Activated T-helper 1 cell treated with anti-CD3 and anti-CD28 coated beads, Interleukin-2, amount 50 U/mL, for 16 hours (primary cell): ENCODE measurements at places on chromosomes 13 and 19.

GRCh38 chr19:33622505-33622808 lies 704 bp downstream of the CHST8 start:
- DNase-seq, result no peak

DNA sequence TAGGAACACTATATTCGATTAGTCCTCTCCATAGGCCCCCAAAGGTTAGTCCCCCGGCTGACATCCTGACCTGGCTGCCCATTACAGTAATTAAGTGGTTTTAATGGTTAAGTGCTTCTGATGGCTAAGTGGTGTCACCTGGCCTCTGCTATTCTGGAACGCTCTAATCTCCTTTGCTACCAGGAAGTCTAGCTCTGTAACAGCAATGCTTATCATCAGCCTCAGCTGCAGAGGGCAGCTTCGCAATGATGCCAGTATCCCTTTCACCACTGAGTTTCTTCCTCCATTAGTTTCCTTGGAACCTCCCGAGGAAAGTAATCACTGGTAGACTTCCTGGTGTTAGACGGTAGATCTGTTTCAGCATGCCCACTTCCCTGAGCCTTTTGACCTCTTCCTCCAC lies 8.6 kb upstream of the RNF6 start:
- DNase-seq, result no peak

DNA sequence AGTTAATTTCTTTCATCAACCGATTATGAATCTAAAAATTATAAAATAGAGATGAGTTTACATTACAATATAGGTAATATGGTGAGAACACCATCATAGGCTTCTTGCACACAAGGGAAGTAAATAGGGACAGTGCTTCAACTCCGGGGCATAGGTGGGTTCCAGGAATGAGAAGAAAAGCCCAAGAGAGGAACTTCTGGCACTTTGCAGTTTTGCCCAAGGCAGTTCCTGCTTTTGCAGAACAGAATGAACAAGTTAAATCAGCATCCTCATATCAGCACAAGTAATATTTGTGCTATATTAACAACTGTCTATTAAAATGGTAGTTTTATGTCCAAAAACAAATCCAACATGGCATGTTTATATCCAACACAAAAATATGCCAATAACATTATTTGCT lies 60.1 kb downstream of the DACH1 start:
- no peak for DNase-seq

DNA sequence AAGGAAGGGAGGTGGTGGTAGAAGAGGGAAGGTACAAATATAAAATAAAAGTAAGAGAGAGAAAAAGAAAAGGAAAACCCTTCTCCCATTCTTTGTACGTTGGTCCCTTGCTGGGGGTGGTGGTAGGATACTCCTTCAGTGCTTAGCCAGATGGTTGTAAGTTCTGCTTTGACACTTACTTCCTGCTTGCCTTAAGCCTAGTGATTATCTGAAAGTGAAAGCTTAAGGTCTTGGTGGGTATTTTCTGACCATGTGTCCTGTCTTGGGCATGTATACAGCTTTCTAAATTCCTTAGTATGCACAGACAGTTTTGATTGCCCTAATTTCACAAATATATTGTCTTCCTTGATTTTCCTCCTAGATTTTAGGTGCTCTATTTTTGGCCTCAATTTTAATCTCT lies 314.8 kb downstream of the PCDH17 start:
- no peak for DNase-seq

DNA sequence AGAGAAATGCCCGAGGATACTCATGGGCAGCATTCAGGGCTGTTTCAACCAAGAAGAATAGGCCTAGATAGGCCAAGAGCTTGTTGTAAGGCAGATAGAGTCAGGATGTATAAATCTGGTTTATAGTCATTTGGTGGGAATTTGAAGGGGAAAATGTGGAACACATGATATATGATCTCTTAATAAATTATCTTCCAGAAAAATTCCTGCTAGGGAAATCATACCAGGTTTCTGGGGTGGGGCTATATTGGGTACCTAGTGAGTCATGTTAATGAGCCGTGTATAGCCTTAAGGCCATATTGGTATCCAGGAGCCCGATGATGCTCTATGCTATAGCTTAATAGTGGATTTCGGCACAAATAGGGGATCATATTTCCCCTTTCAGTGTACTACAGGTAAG lies 51.5 kb upstream of the HTR2A start:
- DNase-seq, result no peak

GRCh38 chr13:59121507-59121906 lies 1042.2 kb downstream of the DIAPH3 start:
- no peak for DNase-seq

GRCh38 chr13:48492470-48493065 lies 40.3 kb downstream of the RCBTB2 start:
- peak; percentile 48 for DNase-seq

DNA sequence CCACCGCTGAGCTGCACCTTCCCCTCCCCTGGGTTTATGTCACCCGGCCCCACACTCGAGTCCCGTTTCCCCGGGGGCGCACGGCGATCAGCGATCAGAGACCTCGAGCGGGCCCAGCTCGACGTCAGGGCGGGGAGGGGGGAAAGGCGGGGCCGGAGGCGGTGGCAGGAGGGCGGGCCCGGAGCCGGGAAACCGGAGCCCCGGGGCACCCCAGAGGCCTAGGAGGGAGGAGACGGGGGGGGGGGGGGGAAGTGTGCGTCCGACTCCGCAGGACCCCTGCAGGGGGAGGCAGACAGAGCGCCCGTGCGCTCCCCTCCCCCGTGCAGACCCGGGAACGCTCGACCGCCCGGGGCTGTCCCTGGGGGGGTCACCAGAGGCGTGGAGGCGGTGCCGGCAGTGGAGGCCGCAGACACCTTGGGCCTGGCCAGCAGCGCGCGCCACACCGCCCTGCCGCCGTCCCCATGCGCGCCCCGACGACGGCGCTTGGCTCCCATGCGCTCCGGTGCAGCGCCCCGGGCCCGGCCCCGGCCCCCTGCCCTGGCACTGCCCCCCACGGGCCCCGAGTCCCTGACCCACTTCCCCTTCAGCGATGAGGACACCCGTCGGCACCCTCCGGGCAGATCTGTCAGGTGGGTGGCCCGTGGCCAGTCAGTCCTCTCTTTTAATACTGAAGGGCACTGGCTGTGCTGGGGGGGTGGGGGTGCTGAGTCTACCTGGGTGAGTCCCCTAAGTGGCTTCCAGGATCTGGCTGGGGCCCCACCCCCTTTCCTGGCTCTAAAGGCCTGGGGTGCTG lies 11.8 kb downstream of the PDE4A start:
- DNase-seq, result no peak

GRCh38 chr19:34994286-34994642 lies 5.9 kb upstream of the GRAMD1A start:
- no peak for DNase-seq

GRCh38 chr13:113121928-113122471 lies 599 bp upstream of the F10 start:
- DNase-seq, result no peak

DNA sequence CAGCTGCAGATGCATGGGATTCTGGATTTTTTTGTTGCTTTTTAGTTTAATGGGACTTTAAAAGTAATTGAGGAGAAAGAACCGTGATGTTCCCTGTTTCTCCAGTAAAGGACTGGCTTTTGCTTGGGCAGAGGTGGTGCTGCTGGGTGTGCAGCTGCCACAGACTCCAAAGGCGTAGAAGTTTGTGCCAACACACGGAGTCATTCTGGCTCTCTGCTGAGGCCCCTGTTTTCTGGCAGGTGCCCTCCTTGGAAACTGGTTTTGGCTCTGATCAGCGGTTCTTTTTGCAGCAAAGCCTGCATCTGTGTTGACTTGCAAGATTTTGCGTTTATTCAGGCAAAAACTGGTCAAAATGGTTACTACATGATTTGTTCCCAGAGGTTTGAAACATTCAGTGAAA lies 16.0 kb upstream of the QTRT1 start:
- no peak for DNase-seq

DNA sequence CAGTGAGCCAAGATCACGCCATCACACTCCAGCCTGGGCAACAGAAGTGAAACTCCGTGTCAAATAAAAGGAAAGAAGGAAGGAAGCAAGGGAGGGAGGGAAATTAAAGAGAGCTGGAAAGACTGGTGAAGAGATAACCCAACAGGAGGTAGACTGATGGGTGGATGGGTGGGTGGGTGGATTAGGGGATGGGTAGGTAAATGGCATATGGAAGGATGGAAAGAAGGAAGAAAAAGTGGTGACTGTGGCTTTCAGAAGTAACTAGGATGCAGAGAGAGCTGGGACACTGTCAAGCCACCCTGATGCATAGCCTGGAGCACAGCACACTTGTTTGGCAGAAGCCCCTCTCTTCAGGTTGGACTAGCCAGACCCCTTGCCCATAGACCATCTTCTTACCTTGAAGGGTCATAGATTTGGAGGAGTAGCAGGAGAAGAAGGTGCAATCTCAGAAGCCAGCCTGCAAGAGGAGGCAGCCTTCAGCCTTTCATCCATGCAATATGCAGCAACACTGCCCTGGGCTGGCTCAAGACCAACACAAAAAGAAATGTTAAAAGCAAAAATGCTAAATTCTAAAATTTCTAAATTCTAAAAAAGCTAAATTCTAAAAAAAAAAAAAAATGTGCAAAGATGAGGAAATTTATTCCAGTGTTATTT lies 5.1 kb downstream of the IQCN start:
- DNase-seq, result no peak

DNA sequence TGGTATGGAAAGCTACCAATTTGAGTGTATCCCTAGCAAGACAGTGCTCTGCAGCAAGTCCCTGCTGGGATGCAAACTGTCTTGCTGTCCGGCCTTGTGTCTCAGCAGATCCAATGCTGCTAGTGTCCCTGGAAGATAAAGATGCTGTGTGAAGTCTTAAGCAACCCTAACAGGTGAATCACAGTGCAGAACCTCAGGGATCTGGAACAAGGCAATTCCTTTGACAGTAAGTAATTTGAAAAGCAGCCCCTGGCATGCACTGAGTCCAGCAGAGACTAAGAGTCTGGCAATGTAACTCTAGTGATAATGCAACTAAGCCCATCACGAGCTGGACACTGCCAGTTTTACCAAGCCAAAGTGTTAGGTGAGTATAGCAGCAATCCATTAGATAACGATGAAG lies 1.7 kb upstream of the UCHL3 start:
- no peak for DNase-seq

- DNase-seq, result no peak
Measured at GRCh38 chr19:12330340-12330739, 3.1 kb downstream of the ZNF563 start.

GRCh38 chr19:8610041-8610935 lies at the start of gene ADAMTS10:
TSS of gene ADAMTS10 (minus strand) at chr19:8610715. CDS start at chr19:8605710, 5,005 bp downstream.
- peak; percentile 17 for DNase-seq

DNA sequence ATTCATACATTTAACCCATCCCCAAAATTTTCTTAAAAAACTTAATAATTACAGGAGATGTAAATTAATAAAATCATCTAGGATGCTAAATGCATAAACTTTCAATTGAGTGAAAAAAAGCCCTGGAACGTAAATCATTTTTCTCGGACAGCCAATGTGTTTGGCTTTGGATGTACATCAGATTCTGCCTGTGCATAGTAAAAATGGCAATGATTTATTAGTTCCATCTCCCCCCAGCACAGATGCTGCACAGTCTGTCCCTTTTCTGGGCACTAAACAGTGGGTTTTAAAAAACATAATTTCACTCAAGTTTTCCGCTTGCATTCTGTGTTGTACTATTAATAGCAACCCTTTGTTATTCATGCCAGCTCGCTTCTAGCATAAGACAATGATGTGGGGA lies 147.7 kb downstream of the TM9SF2 start:
- no peak for DNase-seq

DNA sequence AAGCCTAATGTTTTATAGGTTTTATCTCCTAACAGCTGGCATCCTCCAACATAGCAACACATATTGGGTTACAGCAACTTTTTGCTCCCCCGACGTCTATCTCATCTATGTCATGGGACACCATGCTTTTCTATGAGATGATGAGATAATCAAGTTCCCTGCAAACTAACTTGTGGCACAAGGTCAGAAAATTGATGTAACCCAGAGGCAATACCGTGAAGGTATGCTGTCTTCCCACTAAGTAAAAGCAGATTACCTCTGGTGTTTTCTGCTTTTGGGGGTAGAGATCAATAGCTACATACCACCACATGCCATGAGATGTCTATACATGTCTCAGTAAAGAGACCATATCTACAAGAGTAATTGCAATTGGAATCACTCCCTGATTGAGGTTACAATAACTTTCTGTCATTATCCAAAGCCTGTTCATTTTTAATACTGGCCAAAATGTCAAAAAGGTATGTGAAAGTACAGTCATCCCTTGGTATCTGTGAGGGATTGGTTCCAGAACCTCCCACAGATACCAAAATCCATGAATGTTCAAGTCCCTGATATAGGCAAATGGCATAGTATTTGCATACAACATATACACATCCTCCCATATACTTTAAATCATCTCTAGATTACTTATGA lies 131.3 kb downstream of the CYSLTR2 start:
- no peak for DNase-seq

DNA sequence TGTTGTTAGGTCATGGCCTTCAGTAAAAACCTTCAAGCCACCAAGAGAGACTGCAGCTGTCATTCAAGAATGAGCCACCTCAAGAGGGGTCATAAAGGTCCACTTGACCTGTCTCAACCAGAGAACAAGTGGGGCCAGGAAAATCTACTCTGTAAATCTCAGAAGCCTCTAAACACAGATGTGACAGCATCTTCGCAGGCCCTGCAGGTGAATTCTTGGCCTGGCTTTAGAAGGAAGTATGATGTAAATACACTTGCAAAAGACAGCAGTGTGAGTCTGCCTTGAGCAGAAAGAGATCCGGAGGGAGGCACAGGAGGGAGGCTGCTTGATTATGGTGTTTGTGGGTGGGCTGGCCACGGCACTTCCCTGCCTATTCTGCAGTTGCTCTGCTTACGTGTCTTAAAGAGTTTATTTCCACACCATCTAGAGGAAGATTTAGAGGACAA lies 1082.9 kb downstream of the UQCRFS1 start:
- DNase-seq, result no peak

DNA sequence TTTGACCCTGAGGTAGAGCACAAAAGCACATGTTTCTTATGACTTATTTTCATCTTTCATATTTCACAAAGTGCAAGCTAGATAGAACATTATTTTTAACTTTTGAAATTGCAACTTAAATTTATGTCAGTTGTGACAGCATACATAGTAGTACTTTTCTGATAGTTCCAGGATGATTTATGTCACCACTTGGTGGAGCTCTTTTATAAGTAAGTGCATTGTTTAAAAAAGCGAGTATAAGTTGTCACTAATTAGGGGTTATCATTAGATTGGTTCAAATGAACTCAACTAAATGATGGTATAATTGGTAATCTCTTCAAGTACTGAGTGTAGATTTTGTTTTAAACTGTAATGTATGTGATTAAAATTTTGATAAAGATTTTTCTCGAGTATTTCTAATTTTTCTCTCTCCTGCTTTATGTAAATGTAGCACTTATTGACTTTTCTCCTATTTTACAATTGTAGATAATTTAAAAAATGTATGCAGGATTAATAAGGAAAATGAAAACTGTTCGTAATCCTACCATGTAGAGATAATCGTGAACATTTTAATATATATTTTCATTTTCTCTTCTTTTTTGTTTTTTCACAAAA lies 31.1 kb downstream of the RB1 start:
- no peak for DNase-seq

GRCh38 chr13:97120346-97120745 lies 101.8 kb upstream of the MBNL2 start:
- no peak for DNase-seq

GRCh38 chr13:41639955-41640780 lies 182.8 kb downstream of the RGCC start:
- no peak for DNase-seq

GRCh38 chr19:42554046-42554575 lies 25.8 kb upstream of the CEACAM1 start:
- no peak for DNase-seq
